Naive B cell (primary cell): ENCODE measurements at places on chromosomes 11 and 22. TPM values are rescaled to one million over a fixed set of nuclear protein-coding genes. Genes with fewer than 3 reads are reported as not detected.

The ZNF280B gene
- polyA plus RNA-seq, result 3.9 TPM

The ACTN3 gene
- not detected for polyA plus RNA-seq

The TMEM191B gene
- polyA plus RNA-seq, result 1.3 TPM

The KCNK4 gene
- not detected for polyA plus RNA-seq

- DNase-seq, result no peak
Measured at GRCh38 chr11:2477254-2477653, 32.4 kb downstream of the KCNQ1 start.

- no peak for DNase-seq
Measured at GRCh38 chr11:19311308-19312030, 70.7 kb upstream of the E2F8 start.
